Brain (organoid and tissue), 16 donors: ENCODE measurements at places on chromosomes 7 and 10.

DNA sequence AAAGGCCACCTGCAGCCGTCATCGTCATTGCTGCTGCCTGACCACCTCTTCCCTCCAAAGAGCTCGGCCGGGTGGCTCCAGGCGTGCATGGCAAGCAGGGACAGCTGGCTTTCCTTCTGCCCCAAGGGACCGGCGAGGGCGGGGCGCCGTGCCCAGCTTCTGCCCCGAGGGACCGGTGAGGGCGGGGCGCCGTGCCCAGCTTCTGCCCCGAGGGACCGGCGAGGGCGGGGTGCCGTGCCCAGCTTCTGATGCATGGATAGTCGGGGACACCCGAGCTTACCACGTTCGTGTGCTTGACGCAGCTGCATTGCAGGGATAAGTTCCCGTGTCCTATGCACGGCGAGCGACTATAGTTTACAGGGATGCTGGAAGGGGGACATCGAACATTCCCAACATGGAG lies 27.0 kb downstream of the CFAP46 start:
- no peak for DNase-seq

GRCh38 chr10:2236876-2237275 lies 499.6 kb upstream of the ADARB2 start:
- peak; percentile 79 for DNase-seq

- peak; percentile 20 for DNase-seq
Measured at GRCh38 chr7:5523052-5523711, 99.5 kb upstream of the TNRC18 start.

- DNase-seq, result no peak
Measured at GRCh38 chr7:152899004-152899403, 139.5 kb downstream of the ACTR3B start.

GRCh38 chr10:67242528-67242927 lies 316.7 kb downstream of the LRRTM3 start:
- peak; percentile 16 for DNase-seq

GRCh38 chr7:128909625-128910568 lies 612 bp downstream of the KCP start:
- no peak for DNase-seq

GRCh38 chr7:82049442-82049841 lies 279.6 kb upstream of the HGF start:
- DNase-seq, result no peak

GRCh38 chr7:107029061-107029763 lies 15.3 kb upstream of the PRKAR2B start:
- DNase-seq, result peak; percentile 67

DNA sequence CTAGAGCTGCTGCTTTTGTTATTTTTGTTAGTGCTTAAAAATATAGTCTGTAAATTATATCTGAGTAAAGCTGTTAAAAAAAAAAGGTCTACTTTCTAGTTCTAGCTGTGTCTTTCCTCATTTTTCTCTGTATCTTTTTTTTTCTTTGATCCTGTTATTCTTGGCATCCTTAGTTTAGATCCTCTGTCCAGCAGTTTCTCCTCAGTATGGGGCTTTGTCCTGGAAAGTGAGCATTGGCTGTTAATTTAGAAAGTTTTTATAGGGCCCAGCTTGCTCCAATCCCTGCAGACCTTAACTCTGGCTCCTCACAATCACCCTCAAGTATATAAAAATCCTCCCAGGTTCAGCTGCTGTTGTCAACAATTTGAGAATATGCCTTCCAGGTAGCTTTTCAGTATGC lies 23.5 kb downstream of the DDX50 start:
- DNase-seq, result no peak
